ENCODE measurements at places on chromosomes 11 and 22.

DNA sequence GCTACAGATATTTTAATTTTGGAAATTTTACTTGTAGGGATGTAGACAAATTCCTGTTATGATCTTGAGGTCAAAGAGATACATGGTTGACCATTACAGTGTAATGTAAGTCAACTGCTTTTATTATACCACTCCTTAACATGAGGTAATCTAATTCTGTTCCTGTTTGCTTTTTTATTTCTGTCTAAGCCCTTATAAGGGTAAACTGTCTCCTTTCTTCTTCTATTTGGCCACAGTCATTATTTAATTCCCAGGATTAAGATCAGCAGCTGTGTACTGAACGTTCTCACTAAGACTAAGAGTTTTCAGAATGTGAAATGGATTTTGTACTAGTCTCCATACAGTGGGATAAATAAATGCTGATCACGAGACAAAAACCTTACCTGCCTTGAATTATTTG lies 32.8 kb downstream of the C2CD3 start:
- no peak for DNase-seq

DNA sequence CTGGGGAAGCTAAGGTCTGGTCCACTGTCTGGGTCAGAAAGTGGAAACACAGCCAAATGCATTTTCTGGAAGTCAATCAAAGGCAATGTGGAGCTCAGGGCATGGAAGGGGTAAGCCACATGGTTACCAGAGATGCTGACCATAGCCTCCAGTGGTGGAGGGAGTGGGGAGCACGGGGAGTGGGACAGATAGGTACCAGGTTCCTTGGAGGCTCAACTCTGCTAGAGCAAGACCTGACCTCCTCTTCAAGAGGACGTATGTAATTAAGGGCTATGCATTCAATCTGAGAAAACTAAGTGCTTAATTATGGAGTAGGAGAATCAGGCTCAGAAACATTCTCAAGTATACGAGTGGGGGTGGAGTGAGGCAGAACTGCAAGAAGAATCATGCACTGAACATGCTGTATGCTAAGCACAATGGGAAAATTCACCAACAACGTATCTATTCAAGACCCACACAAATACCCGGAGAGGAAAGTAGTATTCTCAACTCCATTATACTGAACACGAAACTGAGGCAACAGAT lies 65.2 kb upstream of the PHOX2A start:
- DNase-seq = no peak

DNA sequence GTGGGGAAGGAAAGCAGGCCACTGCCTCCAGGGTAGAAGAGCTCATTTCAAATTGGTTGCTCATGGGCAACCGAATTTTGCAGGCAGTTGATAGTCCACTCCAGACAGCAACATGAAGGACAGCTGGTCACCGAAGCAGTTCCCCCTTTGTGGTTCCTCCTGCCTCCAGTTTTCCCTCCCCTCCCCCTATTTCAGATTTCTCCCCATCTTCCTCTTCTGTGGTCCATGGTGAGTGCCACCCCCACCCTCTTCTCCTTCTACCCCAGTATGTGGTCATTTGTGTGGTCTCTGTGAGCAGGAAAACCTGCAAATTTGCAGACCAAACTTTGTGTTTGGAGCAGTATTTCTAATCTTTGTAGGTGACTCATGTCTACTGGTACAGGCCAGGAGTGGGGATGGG lies 38.2 kb upstream of the PAK1 start:
- DNase-seq = no peak

DNA sequence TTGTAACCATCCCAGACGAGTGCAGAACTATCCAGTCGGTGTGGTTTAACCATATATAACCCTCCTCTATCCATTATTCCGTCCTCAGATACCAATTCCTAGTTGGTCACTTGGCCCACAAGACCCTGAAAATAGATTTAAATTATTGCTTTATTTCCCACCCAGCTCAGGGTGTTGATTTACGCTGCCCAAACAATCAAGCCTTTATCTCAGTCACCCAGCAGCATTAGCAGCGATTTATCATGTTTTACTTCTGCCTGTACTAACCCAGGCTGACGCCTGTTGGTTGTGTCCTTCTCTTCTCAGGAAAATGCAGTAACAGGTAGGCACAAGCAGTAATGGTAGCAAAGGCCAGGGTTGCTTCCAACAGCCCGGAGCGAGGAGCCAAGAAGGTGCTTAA lies 81.2 kb downstream of the DSCAML1 start:
- DNase-seq = no peak

DNA sequence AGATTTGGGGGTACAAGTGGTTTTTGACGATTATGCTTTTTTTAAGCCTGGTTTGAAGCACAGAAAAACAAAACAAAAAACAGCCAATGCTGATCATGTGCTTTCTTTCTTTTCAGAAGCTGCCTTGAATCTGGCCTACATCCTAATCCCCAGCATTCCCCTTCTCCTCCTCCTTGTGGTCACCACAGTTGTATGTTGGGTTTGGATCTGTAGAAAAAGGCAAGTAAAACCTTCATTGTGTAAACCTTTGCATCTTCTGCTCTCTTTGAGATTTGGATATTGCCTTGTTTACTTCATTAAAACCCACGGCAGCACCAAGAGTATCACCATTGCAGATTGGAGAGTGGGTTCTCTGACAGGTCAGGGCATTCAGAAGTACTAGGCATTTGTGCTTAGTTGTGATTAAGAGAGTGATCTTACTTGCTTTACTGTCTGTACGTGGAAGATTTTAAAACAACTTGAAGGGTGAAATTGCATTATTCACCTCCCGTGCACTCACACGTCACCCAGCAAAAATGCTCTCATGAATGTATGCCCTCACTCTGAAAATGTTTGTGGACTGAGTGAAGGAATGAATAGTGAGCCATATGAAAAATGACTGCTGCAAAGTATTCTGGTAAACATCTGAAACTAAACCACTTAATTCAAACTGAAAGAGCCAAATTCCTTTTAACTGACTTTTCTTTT lies 17.0 kb downstream of the LAYN start:
- no peak for DNase-seq

GRCh38 chr11:77590194-77590782 lies 535 bp downstream of the AQP11 start:
- DNase-seq = no peak

- DNase-seq = no peak
Measured at GRCh38 chr11:102882389-102883024, 7.7 kb upstream of the MMP12 start.
